Panc1 (cell line): ENCODE measurements at places on chromosomes 11 and 22.

GRCh38 chr11:43687120-43687791 is 6.7 kb downstream of the HSD17B12 start:
- DNase-seq: no peak

DNA sequence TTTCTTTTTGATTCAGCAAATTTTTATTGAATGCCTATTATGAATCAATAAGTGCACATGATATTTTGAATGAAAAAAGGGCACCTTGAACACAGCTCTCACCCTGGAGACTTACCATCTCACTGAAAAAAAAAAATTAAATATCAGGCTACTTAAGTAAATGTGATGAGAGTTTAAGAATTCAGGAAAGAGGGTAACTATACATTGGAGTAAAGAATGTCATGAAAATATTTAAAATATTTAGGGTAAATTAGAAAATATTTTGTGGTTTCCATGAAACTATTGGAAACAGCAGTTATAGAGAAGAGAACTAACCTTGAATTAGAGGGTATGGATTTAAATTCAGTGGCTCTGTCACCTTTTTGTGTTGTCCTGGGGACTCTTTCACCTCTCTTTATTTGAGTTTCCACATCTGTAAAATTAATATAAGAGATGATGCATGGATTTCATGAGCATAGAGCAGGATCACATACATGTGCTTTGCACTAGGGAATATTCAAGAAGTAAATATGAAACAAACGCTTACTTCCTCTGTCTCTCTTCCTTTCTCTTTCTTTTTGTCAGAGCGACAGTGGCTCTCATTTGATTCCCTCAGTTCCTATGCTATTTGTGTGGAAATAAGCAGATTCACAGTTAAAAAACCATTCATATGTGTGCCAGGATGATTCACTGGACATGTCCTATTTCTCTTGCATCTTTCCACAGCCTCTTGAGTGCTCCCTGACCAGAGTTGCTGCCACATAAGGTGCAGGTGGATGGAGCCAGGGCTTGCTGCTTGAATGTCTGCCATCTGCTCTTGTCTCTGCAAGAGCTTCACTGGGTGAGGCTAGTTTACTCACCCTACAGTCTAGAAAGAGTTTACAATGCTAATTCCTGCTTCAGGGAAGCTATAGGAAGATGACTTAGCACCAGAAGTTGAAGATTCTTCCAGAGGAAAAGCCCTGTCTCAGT is 533.1 kb downstream of the ETS1 start:
- no peak for DNase-seq

DNA sequence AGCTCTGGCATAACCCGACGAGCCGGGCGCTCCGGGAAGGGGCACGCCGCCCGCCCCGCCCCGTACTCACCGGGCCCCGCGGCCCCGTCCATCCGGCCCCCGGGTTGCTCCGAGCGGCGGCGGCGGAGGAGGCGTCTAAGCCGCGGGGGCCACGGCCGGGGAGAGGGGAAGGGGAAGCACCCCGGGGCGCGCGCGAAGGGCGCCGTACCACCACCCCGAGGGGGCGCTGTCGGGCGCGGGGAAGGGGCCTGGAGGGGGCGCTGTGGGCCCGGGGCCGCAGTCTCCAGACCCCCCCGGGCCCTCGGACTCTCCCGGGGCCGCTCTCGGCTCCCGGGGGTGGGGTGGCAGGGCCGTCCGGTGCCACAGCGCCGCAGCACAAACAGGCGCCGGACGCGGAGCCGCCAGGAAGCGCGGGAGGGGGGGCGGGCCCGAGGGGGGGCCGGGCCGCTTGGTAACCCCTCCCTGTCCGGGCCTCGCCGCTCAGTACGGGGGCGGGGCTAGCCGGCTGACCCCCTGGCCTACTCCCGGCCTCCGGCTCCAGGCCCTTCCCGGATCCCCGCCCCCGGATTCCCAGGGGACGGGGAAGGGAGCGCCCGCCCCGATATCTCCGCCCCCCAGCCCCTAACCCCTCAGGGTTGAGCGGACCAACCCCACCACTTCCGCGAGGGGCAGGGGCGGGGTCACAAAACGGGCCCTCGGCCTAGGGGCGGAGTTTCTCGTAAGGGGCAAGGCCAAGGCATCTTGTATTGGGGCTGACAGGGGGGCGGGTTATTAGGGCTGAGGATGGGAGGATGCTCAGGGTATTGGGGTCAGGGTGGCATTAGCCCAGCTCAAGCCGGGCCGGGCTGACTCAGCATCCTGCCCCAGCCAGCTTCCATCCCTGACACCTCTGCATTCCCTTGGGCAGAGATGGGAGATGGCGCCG is at the start of the genes EML3 and ROM1:
Gene EML3, minus strand, starts transcription at position 410 of the 925 bp plus-strand sequence. Its CDS starts 318 bp downstream, at position 92.
Gene ROM1, plus strand, starts transcription at position 892 of the 925 bp plus-strand sequence. Its CDS starts 25 bp downstream, at position 917.
- no peak for DNase-seq

DNA sequence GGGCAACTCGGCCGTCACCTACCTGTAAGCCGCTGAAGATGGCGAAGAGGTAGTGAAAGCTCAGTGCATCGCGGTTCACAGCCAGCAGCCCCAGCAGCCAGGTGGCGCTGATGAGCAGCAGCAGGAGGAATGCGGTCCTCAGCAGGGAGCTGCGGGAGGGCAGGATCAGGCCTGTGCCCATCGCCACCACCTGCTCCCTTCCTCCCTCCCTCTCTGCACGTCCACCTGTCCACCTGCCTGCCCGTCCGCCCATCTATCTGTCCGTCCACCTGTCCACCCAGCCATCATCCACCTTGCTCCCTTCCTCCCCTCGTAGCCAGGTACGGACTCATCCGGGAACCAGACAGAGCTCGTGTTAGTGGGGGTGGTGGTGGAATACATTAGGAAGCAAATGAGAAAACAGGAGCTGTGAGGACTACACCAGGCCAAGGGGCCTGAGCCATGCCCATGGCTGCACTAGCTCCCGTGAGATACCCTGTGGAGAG is 32.2 kb downstream of the TRMU start:
- DNase-seq: peak; percentile 46

- no peak for DNase-seq
These were observed 43.0 kb upstream of the PLET1 start for GRCh38 chr11:112303616-112304015.

DNA sequence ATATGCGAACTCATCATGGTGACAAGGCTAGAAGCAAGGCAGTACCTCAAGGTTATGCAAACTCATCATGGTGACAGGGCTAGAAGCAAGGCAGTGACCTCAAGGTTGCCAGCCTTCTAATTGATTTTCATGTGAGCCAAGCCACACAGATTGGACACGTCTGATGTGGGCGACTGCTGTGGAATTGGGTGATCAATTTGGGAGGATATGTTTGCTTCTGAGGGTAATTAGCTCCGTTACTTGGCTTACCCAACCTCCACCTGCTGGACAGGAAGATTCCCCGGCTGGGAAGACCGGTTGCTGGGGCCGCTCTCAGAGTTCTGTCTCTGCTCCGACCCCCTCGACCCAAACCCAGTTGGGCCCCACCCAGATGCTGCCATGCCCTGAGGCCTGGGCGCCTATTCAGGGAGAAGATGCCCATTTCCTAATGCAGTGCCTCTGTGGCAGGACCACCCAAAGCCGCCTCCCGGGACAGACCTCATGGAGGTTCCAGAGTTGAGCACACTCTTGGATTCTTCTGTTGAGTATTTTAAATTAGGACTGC is 69.9 kb upstream of the SHANK2 start:
- DNase-seq: no peak

- DNase-seq: no peak
These were observed 53.8 kb downstream of the PKNOX2 start for GRCh38 chr11:125218336-125218735.

GRCh38 chr22:48646216-48646925 is 1181.3 kb downstream of the BRD1 start:
- DNase-seq: no peak

DNA sequence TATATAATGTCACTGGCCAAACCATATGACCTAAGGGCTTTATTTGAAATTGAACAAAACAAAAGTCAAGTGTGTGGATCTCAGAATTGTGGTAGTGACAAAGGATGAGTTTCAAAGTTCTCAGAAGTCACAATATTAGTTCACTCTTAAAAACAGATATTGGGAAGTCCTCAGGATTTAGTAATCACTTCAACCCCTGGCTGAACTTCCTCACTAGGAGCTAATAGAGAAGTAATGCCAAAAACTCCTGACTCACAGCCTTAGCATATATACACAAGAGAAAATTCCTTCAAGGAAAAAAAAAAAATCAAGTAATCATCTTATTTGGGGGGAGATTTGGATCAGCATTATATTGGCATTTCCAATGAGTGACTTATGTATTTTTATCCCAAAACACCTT is 75.6 kb upstream of the APOA1 start:
- DNase-seq: no peak

DNA sequence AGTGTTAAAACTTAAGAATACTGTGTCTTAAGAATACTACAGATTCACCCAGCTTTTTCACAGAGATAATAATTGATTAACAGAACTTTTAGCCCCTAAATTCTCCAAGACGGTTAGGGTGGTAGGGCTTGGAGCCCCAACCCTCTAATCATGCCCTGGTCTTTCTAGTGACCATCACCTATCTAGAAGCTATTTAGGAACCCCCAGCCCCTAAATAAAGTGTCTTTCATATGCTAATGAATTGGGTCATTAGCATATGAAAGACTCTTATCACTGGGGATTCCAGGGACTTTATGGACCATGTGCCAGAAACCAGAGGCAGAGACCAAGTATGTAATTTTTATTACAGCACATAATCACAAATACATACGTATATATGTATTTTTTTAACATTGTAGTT is 999.7 kb upstream of the RAG2 start:
- DNase-seq: no peak

- DNase-seq: no peak
These were observed 971.4 kb downstream of the DLG2 start for GRCh38 chr11:84655712-84656111.

- DNase-seq: no peak
These were observed 413.6 kb downstream of the OPCML start for GRCh38 chr11:133118563-133119268.

DNA sequence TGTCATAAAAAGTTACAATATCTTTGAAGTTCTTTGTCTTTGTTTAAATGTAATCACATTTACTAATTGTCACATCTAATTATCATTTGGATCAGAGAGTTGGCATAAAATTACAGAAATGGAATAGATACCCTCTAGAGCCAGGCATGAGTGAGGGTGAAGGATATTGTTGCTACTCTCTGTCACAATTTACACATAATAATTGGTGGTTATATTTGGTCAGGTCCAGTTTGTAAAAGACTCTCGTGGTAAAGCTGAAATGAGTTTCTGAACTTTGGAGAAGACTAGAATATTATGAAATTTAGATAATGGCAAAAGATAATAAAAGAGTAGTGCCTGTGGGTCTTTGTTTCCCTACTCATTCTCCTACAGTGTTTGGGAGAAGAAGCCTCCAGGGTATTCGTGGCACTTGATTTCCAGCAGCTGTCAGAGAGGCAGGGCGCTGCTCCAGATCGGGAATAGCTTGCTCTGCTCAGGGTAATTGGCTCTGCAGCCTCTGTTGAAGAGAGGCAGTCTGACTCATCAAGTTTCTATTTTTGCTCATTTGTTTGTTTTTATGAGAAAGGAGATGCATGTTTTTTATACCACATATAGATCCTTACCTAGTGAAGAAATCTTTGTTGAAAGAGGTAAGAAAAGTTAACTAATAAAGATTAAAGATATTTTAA is 349.9 kb downstream of the CNTN5 start:
- no peak for DNase-seq

DNA sequence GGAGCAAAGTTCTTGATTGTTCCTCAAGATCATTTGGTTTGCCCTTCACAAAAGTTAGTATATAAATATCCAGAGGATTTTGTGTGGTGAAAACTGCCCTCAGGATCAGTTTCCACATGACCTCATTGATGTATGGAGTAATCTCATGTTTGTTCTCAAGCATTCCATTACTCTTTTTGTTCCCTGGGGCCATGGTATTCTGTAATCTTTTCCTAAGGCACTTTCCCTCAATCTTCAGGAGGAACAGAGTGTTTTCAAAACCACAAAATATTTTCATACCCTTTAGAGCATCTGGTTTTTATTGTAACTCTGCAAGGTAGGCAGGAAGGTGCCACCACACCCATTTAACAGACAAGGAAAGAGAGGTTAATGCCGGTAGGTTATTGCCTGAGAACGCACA is 99.6 kb downstream of the FAM181B start:
- no peak for DNase-seq

GRCh38 chr11:123186286-123186685 is 8.8 kb downstream of the CLMP start:
- DNase-seq: no peak

DNA sequence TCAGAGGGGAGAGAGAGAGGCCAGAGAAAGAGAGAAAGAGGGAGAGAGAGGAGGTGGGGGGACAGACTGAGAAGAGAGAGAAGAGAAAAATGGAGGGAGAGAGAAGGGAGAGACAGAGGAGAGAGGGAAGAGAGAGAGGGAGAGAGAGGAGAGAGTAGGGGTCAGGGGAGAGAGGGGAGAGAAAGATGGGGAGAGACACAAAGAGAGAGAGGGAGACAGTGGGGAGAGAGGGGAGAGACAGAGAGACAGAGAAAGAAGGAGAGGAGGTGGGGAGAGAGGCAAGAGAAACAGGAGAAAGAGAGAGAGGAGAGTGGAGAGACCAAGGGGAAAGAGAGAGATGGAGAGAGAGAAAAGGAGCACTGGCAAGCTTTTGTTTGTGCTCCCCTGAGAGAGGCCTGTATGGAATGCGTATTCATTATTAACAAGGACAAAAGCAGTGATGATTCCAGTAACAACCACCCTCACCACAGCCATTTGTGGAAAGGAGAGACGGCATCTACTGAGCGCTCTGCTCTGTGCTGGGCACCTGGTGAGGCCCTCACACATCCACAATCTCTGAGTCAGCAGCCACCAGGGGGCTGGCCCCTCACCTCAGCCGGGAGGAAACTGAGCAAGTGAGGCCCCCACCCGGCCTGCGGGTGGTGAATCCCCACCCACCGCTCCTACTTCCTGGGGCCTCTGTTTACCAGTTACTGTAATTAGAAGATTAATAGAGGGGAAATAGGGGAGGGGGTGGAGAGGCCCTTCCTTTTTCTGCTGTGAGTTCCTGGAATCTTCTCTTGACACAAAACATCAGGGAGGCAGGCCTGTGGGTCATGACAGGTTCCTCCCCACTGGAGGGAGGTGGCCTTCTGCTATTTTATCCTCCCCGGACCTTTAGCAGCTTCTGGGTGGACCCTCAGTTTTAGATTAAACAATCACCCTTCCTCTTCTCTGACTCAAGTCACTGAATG is 14.6 kb upstream of the MIAT start:
- DNase-seq: no peak

GRCh38 chr22:22944268-22944985 is 56.8 kb downstream of the IGLL5 start:
- DNase-seq: no peak

DNA sequence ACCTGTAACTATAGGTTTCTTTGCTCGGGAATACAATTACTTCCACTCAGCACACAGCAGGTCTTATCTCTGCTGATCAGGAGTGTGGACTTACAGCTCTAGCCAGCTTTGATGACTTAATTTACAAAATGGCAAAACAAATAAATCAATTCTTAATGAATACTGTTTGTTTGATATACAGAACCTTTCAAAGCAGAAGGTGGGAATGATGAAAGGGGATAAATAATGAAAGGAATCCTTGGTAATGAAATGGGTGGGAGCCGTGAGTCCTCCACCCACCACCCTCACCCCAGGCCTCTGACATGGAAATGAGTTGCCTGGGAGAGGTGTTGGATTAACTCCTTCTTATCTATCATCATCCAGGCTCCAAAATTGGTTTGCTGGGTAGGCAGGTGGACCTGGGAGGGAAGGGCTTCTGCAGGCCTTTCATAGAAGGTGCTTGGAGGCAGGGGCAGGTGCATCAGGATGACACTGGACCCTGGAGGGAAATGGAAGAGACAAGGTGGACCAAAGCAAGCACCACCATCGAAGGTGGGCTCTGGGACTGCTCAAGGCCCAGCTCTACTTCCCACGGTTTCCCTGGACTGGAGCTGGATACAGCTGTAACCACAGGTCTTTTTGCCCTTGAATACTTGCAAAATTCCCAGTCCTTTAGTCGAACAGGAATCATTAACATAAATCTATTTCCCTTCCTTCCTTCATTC is 23.0 kb downstream of the POU2AF1 start:
- DNase-seq: no peak
